ENCODE measurements at places on chromosomes 6 and 20. TPM values are rescaled to one million over a fixed set of nuclear protein-coding genes. Genes with fewer than 3 reads are reported as not detected.

IL17F gene
- total RNA-seq, result not detected

PI16 gene
- total RNA-seq, result 14.0 TPM

CHD6 gene
- 31.4 TPM for total RNA-seq

LY6G6F gene
- not detected for total RNA-seq

XKR7 gene
- not detected for total RNA-seq

ADISSP gene
- total RNA-seq, result 85.1 TPM

MED23 gene
- 23.5 TPM for total RNA-seq

BACH2 gene
- 1.1 TPM for total RNA-seq

C6orf132 gene
- total RNA-seq, result not detected

BPIFB1 gene
- not detected for total RNA-seq

All from sigmoid colon (tissue), 7 donors.